ENCODE measurements at places on chromosomes 2 and 18.

DNA sequence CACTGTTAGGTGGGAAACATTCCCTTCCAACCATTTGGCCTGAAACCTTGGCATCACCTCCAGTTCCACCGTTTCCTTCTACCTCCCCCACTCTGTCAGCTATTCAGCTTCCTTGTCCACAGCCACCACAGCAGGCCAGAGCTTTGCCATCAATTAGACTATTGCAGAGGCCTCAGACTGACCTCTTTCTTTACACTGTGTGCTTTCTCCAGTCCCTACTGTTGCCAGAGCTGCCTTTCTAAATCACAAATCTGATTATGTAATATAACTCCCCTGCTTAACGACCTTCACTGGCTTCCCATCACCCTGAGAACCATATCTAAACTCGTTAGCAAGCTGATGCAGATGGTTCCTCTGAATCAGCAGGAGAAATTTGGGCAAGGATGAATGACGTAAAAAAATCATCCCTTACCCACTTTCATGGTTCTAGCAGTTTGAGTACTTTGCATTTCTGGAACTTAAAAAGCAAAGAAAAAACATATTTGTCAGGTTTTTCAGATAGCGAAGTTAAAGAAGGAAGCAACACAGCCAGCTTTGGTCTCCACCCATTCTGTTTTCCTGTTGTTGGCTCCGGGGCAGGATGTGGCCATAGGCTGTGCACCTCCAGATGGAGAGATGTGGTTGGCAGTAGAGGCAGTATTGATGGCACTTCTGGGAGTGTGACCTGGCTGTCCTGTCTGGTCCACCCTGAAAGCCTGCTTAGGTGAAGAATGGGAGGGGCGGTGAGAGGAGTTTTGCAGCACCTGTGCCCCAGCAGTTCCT is 422.1 kb downstream of the PARD3B start:
- peak; percentile 3 for DNase-seq

GRCh38 chr2:117481608-117482007 is 332.9 kb upstream of the DDX18 start:
- DNase-seq: no peak

DNA sequence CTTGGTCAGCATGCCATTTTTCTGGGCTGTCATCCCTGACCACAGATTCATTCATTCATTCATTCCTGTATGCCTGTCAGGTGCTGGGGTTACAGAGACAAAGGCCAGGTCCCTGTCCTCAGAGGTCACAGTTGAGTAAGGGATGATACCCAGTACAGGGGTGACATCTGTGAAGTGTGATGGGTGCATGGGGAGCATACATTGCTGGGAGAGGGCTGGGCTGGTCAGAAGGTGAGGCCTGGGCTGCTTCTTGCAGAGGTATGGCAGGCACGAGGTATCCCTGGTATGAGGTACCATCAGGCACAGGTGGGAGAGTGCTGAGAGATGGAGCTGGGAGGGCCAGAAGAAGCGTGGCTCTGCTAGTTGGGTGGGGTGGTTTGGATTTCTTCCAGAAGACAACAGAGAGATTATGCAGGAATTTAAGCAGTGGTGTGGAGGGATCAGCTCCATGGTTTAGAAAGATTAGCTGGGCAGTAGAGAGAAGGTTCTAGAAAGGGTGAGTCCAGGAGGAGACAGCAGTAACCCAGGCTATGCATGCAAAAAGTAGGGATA is 181.9 kb upstream of the HAAO start:
- DNase-seq: no peak

DNA sequence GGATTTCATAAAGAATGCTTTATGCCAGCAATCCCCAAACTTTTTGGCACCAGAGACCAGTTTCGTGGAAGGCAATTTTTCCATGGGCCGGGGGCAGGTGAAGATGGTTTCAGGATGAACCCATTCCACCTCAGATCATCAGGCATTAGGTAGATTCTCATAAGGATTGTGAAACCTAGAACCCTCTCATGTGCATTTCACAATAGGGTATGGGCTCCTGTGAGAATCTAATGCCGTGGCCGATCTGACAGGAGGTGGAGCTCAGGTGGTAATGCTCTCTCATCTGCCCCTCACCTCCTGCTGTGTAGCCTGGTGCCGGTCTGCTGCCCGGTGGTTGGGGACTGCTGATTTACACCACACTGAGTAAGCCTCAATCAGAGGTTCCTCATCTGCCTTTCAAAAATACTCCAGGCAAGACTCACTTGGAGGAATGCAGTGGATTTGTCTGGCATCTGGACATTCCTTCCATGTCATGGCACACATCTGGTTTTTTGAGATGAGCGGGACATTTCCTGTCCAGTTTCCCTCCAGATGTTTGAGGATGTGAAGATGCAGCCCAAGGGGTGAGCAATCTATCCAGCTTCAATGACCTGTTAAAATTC is 185.8 kb downstream of the VAPA start:
- no peak for DNase-seq

- no peak for DNase-seq
Measured at GRCh38 chr18:68608851-68609490, 105.9 kb downstream of the TMX3 start.

- no peak for DNase-seq
Measured at GRCh38 chr2:133780099-133780996, 212.1 kb upstream of the NCKAP5 start.

DNA sequence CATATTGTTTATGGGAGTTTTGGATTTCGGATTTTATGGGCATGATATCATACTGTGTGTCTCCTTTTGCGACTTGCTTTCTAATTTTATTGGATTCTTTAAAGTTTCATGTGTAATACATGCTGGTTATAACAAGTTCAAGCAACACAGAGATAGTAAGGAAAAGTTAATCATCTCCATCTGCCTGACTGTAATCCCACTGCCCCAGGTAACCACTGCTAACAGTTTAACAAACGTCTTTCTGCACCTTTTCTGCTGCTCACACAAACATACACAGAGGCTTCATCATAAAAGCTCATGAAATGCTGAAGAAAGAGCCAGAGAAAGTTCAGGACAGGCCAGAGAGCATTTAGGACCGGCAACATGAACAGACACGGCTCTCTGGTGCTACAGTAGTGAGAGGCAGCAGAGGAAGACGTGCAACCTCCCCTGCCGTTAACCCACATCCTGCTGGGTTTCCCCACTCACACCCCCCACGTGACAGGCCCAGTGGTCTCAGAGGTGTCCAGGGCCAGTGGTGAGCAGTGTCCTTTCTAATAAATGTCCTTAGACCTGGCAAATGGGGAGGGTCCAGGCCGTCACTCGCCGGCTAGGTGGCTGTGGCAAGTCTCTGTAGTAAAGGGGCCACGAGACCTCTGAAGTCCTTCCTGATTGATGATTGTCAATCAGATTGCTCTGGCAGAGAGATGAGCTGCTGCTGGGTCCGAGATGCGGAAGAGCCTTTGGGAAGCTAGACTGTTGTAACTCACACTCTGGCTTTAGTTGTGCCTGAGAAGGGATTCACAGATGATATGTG is 43.0 kb upstream of the SLC1A4 start:
- peak; percentile 41 for DNase-seq

GRCh38 chr2:129275706-129276105 is 703.8 kb upstream of the RAB6C start:
- DNase-seq: no peak

DNA sequence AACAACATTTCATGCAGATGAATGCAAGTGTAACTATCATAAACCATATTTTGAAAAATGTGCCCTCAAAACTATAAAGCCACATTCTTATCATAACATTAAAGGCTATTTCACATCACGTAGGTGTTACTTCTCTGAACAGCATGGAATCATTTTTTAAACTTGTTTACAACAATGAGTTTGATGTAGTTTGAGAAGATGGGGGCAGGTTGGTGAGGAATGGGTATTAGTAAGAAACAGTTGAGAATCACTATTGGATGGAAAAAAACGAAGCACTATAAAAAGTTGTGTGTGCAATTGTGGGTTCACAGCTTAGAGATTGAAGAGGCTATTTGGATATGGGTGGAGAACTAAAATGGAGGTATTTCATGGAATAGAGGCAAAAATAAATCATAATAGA is 569.1 kb downstream of the ARHGAP15 start:
- DNase-seq: no peak

DNA sequence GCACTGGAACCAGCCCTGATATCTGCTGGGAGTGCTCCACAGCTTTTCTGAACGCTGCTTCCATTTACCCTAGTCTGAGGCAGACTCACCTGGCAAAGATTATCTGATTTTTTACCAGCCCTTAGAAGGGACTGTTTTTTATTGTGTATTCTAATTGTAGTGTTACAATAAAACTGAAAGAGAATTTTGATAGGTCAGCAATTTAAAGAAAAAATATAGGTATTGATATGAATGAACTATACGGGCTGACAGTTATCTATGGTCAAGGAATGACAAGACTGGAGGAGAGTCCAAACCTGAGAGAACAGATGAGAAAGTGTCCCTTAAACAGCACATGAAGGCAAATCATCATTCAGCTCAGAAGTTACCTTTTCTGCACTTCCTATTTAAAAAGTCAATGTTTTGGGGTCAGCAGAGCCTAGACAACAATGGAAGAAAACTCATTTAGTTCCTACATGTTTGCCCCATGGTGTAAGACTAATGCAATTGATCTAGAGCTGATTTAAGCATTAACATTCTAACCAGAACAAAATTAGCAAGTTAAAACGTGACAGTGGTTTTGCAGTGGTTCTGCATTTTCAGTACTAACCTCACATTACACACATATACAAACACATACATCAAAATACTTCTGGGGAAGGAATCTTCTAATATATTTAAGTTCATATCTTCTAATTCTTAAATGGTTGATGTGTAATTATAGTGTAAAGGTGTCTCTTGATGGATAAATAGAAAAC is 500.9 kb downstream of the TGIF1 start:
- DNase-seq: no peak

DNA sequence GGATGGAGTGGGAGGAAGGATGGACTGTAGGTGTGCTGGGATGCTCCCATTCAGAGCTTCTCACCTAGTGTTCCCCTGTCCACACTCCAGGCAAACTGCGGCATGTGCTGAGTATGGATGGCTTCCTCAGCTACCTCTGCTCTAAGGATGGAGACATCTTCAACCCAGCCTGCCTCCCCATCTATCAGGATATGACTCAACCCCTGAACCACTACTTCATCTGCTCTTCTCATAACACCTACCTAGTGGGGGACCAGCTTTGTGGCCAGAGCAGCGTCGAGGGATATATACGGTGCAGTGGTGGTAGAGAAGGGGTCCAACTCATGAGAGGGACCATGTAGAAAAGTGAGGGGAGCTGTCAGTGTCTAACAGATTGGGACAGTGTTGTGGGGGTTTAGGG is 20.2 kb downstream of the PLCD4 start:
- DNase-seq: no peak

DNA sequence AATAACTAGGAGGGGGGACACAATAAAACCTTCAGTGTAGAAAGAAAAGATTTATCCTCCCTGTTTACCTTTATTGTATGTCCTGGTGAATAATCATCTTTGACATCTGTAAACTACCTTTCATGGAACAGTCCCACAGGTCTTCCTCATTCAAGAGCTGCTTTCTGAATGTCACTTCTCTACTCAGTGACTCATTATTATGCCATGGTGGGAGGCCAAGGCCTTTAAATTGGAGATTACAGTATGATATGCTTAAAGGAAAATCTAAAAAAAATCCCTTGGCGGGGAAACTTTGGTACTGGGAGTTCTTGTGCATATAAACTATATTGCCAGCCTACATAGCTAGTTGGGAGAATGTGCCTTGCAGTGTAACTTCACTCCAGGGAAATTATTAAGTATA is 713.0 kb downstream of the TDRD15 start:
- DNase-seq: no peak

DNA sequence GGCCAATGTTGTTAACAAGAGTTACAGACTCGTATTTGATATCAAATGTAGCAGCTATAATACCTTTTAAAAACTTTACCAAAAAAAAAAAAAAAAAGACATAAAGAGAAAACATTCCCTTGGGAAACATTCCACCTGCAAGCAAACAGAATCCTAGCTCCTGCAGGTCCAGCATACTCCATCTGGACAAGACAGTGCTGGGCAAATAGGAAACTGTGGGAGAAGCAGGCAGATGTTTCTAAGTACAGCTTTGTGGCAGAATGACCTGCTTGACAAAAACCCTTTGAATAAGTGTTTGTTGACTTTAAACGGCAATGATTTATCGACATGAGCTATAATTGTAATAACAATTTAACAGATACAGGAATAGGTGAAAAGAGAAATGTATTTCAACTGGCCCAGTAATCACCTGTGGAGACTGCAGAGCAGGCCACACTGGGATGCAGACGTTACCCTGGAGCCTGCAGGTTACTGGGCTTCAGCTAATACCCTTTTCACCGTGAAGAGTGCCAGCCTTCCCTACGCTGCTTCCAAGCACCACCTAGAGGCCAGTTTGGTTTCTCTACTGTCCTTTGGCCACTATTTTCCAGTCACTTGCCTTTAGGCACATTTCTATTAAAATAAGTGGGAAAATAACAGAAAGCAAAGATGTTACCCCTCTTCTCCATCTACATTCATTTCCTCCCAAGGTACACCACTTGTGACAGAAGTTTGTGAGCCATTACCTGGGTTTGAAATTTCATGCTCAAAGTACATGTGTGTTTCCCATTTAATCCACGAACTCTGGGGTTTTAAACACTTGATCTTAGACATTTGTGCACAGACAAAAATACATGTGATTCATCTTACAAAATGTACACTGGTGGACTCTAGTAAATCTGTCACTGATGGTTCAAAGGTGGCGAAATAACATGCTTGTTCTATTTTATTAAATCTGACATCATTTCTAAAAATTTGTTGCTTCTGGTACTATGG is 96.9 kb upstream of the ZNF397 start:
- DNase-seq: peak; percentile 26

DNA sequence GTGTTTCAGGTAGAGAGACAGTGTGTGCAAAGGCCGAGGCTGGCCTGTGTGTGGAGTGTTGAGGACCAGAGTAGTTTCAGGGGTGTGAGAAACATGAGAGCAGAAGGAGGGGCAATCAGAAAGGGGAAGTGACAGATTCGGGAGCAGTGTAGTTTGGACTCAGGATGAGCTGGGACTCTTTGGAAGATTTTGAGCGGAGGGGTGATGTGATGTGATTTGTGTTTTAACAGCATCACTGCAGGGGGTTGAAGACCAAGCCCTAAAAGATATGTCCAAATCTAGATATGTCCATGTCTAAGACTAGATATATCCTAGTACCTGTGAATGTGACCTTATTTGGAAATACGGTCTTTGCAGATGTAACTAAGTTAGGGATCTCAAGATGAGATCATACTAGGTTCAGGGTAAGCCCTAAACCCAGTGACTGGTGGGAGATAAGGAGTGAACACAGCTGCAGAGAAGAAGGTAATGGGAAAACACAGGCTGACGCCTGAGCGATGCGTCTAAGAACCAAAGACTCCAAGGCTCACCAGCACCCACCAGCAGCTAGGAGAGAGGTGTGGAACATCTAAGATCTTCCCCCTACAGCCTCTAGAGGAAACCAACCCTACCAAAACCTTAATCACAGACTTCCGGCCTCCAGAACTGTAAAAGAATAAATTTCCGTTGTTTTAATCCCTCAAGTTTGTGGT is 38.5 kb upstream of the MYO3B start:
- DNase-seq: no peak

- DNase-seq: no peak
Measured at GRCh38 chr2:121809607-121810006, 54.2 kb downstream of the TSN start.

DNA sequence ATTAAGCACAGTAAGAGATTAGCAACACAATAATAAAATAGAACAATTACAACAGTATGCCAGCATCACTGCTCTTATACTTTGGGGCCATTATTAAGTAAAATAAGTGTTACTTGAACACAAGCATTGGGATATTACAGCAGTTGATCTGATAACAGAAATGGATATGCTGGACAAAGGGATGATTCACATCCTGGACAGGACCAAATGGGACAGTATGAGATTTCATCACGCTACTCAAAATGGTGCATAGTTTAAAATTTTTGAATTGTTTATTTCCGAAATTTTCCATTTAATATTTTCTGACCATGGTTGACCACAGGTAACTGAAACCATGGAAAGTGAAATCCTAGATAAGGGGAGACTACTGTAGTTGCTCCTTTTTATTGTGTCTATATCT is 138.2 kb downstream of the UBR3 start:
- no peak for DNase-seq

Measured in CD14-positive monocyte (primary cell).